ENCODE measurements at places on chromosomes 4 and X. TPM values are rescaled to one million over a fixed set of nuclear protein-coding genes. Genes with fewer than 3 reads are reported as not detected.

GRCh38 chr4:146336410-146336807, 122.1 kb downstream of the REELD1 start:
- no peak for DNase-seq

GRCh38 chrX:132443196-132444135, 45.4 kb downstream of the MBNL3 start:
- DNase-seq = no peak

GRCh38 chrX:105282077-105282476, 61.6 kb upstream of the TEX13A start:
- DNase-seq = no peak

DNA sequence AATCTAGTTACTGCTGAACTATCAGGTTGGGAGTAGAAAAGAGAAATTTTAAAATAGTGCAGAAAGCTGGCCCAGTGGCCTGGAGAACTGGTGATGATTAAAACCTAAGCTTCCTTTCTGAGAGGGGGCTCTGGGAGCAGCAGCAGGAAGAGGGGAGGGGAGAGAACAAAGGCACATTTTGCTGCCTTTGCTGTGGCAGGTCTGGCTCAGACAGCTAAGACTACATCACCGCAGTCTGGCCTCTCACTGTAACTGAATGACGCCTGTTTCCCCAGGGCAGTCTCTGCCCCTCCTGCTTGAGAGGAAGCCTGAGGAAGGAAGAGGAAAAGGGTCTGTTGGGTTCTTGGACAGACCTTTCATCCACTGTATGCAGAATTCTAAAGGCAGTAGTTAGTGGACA, 148.5 kb downstream of the FRAS1 start:
- no peak for DNase-seq

Gene NKX3-2
- total RNA-seq = 0.50 TPM

- DNase-seq = no peak
Observed at GRCh38 chrX:41616255-41616654, 72.5 kb upstream of the GPR34 start.

DNA sequence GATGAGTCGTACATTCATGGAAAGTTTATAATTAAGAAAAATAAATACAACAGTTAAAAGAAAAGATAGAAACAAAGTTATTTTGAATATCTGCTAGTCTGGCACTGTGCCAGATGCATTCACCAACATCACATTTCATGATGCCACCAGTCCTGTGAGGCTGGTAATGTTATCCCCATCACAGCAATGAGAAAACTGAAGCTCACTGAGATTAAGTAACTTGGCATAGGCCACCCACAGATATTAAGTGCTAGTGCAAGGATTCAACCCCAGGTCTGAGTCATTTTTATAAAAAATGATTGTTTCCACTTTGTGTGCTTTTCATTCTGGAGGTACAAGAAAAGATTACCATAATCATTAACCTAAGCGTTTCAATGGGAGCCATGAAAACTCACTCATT, 65.0 kb upstream of the IL15 start:
- no peak for DNase-seq

DNA sequence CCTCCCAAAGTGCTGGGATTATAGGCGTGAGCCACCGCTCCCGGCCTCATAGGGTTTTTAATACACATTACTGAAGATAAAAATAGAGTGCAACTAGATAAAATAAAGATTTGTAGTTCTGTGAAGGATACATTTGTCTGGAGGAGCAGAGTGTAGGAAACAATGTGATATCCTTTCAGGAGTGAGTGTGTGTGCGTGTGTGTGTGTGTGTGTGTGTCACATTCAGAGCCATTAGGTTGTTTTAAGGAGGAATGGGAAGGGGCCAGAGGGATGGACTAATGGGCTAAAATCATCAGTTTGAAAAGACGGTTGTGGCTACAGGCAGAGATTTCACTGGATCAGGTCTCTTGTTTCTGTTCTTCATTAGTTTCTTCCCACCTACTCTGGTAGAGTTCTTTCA, 40.0 kb downstream of the RBPJ start:
- DNase-seq = no peak

DNA sequence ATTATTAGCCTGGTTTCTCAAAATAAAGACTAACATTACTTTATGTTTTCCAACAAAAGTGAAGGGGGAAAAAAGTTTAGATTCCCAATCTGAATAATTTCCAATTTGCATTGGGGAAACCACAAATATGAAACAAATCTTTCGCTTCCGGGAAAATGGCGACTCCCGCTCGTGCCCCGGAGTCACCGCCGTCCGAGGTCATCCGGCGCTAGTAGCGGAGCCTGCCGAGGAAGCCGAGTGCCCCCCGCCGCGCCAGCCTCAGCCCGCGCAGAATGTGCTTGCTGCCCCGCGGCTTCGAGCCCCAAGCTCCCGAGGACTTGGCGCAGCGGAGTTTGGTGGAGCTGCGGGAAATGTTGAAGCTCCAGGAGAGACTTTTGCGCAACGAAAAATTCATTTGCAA, 75.0 kb upstream of the TMPRSS11A start:
- peak; percentile 32 for DNase-seq

Gene TENM3
- total RNA-seq = 42.2 TPM

DNA sequence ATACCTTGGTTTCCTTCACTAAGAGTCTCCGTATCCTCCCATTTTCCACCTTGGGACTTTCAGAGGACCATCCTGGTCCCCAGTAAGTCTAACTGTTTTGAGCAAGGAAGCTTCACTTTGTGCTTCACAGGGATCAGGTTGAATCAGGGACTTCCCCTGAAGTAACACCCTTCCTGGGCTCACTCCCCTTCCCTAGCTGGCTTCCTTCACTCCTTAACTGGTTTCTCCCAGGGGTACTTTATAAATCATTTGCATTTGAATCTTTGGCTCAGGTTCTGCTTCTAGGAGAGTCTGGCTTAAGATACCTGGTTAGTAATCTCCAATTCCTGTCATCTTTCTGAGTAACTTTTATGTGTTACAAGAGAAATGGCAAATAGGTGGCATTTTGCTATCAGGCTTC, 24.5 kb upstream of the GRIA2 start:
- DNase-seq = no peak

GRCh38 chr4:8198906-8199593, at the start of gene SH3TC1:
Gene SH3TC1 (plus strand): TSS chr4:8199290. CDS start chr4:8205195, 5,905 bp downstream.
- DNase-seq = peak; percentile 83

- no peak for DNase-seq
Observed at GRCh38 chr4:186930024-186930423, 206.4 kb upstream of the FAT1 start.

DNA sequence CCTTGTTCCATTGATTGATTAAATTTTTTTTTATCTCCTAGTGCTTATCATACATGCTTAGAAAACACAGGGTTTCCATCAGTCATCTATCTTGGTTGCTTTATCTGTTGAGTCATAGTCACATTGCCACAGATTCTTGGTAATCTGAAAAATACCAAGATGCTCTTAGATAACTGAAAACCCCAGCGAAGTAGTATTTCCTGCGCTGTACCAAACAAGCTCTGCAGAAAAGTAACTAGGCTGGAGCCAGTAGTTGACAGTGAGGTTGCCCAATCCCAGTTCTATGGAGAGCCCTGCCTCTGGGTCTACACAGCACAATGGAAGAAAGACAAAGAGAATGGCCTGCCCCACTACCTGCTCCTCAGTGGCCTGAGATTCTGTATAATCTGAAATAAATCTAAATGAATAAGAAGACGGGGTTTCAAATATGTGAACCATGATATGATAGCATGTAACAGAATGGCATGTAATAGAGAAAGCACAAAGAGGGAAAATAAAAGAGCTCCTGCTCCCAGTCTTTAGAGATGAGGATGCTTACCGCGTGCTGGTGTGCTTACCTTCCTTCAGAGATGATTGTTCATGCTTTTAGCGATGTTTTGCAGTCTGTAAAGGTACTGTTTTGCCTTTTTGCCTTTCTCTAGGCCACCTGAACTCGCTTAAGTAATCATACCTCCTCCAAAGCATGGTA, 55.3 kb upstream of the RAPGEF2 start:
- no peak for DNase-seq

GRCh38 chr4:73984736-73985527, 3.1 kb downstream of the PPBP start:
- DNase-seq = no peak

GRCh38 chr4:78092850-78093249, 35.7 kb downstream of the FRAS1 start:
- no peak for DNase-seq

GRCh38 chr4:7182616-7183015, 9.7 kb upstream of the SORCS2 start:
- DNase-seq = no peak

Gene SULT1B1
- 0.24 TPM for total RNA-seq

DNA sequence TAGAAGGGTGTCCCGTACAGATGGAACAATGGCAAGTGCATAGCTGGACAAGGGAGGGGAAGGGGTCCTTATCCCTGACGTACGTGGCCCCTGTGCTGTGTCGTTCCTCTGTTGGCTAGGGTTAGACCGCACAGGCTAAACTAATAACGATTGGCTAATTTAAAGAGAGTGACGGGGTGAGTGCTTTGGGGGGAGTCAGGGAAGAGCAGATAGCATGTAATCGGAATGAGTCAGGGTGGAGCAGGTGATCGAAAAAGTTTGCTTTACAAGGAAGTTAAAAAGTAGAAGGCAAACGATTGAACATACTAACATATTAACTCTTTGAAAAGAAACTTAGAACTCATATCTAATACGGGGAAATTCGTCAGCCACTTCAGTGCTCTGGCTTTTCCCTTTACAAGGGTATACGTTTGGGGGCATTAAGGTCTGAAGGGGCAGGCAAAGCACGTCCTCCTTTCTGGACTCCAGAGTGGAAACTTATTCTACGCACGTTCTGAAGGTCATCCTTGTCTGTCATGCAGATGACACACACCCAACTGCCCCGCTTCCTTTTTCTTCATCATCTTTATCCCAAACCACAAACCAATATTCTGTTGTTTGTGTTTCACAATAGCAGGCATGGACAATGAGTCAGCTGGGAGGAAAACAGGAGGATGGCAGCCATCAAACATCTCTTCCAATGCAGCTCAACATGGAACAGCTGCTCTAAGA, 10.2 kb upstream of the CRLF2 start:
- DNase-seq = no peak

Measured in testis (tissue), 5 donors.